ENCODE measurements at places on chromosomes 13 and 19. TPM values are rescaled to one million over a fixed set of nuclear protein-coding genes. Genes with fewer than 3 reads are reported as not detected.

- H3K4me3 ChIP-seq: no peak overlapping the region
- no peaks in the 10 kb centered on the region for H3K27me3 ChIP-seq
- H3K4me1 ChIP-seq: no peaks in the 10 kb centered on the region
- no peak overlapping the region for H3K27ac ChIP-seq
- no peaks in the 10 kb centered on the region for H3K36me3 ChIP-seq
These were observed 510.5 kb downstream of the IRS2 start for GRCh38 chr13:109275852-109276251.

The CEACAM7 gene
- total RNA-seq: not detected

- H3K4me1 ChIP-seq: no peaks in the 10 kb centered on the region
- H3K27ac ChIP-seq: no peak overlapping the region
- H3K27me3 ChIP-seq: no peaks in the 10 kb centered on the region
These were observed 28.1 kb downstream of the SMARCA4 start for GRCh38 chr19:10988921-10989320.

DNA sequence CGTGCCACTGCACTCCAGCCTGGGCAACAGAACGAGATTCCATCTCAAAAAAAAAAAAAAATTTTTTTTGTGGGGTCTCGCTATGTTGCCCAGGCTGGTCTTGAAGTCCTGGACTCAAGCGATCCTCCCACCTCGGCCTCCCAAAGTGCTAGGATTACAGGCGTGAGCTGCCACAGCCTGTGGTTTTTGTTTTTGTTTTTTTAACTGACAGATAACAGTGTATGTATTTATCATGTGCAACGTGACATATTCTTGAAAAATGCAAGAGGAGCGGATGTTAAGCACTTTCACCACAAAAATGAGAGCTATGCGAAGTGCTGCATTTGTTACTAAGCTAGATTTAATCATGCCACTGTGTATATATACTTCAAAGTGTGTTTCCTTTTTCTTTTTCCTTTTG lies 49.0 kb downstream of the ARHGEF18 start:
- H3K4me3 ChIP-seq: no peak overlapping the region
- no peak overlapping the region for H3K27ac ChIP-seq
- no peak for DNase-seq
- H3K27me3 ChIP-seq: no peaks in the 10 kb centered on the region
- H3K36me3 ChIP-seq: no peaks in the 10 kb centered on the region
- peaks cover 3% of the 10 kb centered on the region for H3K4me1 ChIP-seq

DNA sequence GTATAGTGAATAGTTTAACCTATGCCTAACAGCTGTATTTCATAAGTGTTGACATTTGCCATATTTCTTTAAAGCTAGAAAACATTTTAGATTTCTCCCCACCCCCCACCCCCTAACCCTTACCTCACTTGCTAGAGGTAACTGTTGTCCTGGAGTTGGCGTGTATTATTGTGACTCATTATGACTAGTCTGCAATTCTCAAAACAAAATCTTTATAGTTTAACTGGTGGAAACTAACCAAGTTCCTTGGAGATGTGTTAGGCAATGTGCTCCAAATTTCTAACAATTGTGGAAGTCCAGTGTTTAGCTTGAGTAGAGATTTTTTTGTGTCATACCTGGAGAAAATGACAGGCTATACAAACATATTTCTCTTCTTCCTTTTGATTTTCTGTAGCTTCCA lies 38.0 kb downstream of the KCTD4 start:
- no peaks in the 10 kb centered on the region for H3K27me3 ChIP-seq
- H3K4me1 ChIP-seq: peaks cover under 1% of the 10 kb centered on the region
- H3K4me3 ChIP-seq: no peak overlapping the region
- peak overlapping the region; percentile 27 for H3K27ac ChIP-seq

DNA sequence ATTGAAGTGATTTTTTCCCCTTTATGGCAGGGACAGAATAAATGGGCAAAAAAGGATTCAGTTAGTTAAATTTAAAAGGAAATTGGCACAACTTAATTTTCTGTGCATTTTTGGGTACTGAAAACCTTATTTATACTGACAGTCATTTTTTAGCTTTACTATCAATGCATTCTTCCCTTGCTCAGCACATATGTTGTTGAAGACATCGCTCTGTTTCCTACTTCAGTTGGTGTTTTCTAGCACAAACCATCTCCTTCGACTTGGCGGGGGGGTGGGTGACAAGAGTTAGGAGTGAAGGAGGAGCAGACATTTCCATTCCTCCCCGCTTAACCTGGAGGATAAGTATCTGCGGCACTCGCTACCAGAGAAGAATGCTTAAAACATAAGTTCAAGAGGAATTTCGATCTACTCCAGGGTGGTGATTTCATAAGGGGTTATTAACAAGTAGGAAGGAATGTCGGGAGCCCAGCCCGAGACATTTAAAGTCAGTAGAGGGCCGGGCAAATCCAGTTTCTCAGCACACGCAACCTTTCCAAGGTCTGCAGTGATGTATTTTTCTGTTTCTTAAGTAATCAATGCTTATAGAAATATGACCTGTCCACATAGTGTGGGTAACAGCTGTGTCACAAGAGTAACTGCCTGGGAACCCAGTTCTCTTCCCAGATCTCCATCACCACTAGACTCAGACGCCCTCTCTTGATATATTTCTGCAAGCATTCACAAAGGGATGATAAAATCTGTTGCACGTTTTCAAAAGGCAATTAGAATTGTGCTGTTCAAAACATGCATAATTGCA lies 525.8 kb downstream of the MYO16 start:
- H3K27ac ChIP-seq: peak overlapping the region; percentile 57
- H3K27me3 ChIP-seq: no peaks in the 10 kb centered on the region
- no peaks in the 10 kb centered on the region for H3K4me1 ChIP-seq
- no peaks in the 10 kb centered on the region for H3K36me3 ChIP-seq
- DNase-seq: no peak

GRCh38 chr19:43438291-43439031 lies 23.8 kb downstream of the TEX101 start:
- peak overlapping the region; percentile 28 for H3K27ac ChIP-seq
- peak; percentile 81 for DNase-seq
- H3K4me3 ChIP-seq: no peak overlapping the region
- peaks cover 5% of the 10 kb centered on the region for H3K4me1 ChIP-seq
- H3K27me3 ChIP-seq: no peaks in the 10 kb centered on the region
- no peaks in the 10 kb centered on the region for H3K36me3 ChIP-seq

The KANK3 gene
- total RNA-seq: 15.0 TPM

The ZNF878 gene
- total RNA-seq: 0.24 TPM

- H3K36me3 ChIP-seq: peaks cover 6% of the 10 kb centered on the region
- H3K4me1 ChIP-seq: peaks cover 15% of the 10 kb centered on the region
- H3K27ac ChIP-seq: no peak overlapping the region
- H3K27me3 ChIP-seq: no peaks in the 10 kb centered on the region
These were observed 9.5 kb downstream of the ADAMTSL5 start for GRCh38 chr19:1503089-1503924.

The PODNL1 gene
- 1.3 TPM for total RNA-seq

- peaks cover 7% of the 10 kb centered on the region for H3K27me3 ChIP-seq
- H3K27ac ChIP-seq: no peak overlapping the region
- no peaks in the 10 kb centered on the region for H3K36me3 ChIP-seq
- no peak for DNase-seq
These were observed 30.2 kb downstream of the NLRP4 start for GRCh38 chr19:55866521-55866920.

DNA sequence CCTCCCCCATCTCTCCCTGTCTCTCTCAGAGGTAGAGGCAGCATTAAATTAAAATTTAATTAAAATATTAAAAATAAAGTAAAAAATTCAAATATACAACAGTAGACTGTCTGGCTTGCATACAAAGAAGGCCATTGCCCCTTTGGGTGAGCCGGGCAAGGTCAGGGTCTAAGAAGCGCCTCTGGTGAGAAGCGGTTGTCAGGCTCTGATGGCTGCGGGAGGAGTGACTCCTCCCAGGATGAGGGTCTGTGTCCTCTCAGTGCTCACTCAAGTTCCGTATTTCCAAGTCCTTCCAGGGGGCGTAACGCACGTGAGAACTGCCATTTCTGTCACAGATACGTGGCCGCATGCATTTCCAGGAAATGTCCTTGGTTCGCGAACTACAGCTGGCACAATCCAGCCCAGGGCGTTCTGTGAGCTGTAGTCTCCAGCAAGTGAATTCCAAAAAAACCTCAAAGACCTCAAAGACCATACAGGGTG lies 737 bp upstream of the ZNF181 start:
- H3K4me1 ChIP-seq: peaks cover 31% of the 10 kb centered on the region
- DNase-seq: peak; percentile 57
- H3K4me3 ChIP-seq: peak overlapping the region; percentile 84

GRCh38 chr13:30499338-30499737 lies 33.6 kb upstream of the HMGB1 start:
- H3K4me1 ChIP-seq: no peaks in the 10 kb centered on the region
- DNase-seq: no peak
- H3K27ac ChIP-seq: no peak overlapping the region
- no peaks in the 10 kb centered on the region for H3K36me3 ChIP-seq
- no peaks in the 10 kb centered on the region for H3K27me3 ChIP-seq
- H3K4me3 ChIP-seq: no peak overlapping the region

The CLC gene
- total RNA-seq: not detected

DNA sequence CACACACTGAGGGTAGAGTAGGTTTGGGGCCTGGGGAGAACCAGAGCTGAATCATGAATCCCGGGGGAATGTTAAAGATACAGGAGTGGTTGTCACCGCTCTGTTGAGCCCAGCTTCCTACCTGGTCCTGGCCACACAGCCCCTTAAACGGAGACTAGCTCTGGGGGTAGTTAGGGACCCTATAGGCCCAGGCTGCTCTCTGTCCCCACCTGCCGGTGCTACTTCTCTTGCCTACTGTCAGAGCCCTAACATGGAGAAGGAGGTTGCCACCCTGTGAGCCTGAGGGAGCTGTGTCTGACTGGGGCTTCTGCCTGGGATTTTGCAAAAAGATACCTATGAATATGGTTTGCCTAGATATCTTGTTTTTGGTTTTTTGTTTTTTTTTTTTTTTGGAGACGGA lies 36.6 kb upstream of the ZNF429 start:
- peaks cover 4% of the 10 kb centered on the region for H3K27me3 ChIP-seq
- no peaks in the 10 kb centered on the region for H3K36me3 ChIP-seq
- H3K27ac ChIP-seq: no peak overlapping the region
- H3K4me1 ChIP-seq: no peaks in the 10 kb centered on the region
- no peak for DNase-seq

The DLL3 gene
- not detected for total RNA-seq

The PDX1 gene
- not detected for total RNA-seq

The MAST1 gene
- total RNA-seq: not detected

- no peak overlapping the region for H3K27ac ChIP-seq
- H3K36me3 ChIP-seq: no peaks in the 10 kb centered on the region
- H3K27me3 ChIP-seq: no peaks in the 10 kb centered on the region
- DNase-seq: no peak
- H3K4me1 ChIP-seq: peaks cover 17% of the 10 kb centered on the region
These were observed 111.9 kb upstream of the MLNR start for GRCh38 chr13:49108196-49108595.

GRCh38 chr13:94710065-94710781 lies 2.1 kb downstream of the SOX21 start:
- peaks cover 94% of the 10 kb centered on the region for H3K27me3 ChIP-seq
- DNase-seq: no peak
- no peaks in the 10 kb centered on the region for H3K36me3 ChIP-seq

DNA sequence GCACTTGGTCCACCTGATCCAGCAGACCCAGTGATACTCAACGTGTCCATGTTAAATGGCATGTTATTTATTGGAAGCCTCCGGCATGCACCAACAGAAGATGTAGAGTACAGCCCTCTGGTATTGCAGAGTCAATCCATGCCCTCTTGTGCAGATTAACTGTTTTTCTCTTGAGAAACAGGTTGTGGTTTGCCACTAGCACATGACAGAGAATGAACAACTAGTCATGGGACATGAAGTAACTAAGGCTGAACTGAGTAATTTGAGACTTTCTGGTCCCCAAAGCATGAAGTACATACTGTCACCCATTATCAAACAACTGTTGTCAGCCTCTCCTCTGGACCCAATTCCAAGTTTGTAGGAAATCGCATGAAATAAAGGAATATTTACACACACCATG lies 3.2 kb downstream of the ZNF562 start:
- H3K27ac ChIP-seq: no peak overlapping the region
- no peak for DNase-seq
- H3K36me3 ChIP-seq: peaks cover 22% of the 10 kb centered on the region
- no peak overlapping the region for H3K4me3 ChIP-seq

GRCh38 chr13:112931028-112931934 lies 37.7 kb upstream of the MCF2L start:
- no peaks in the 10 kb centered on the region for H3K27me3 ChIP-seq
- H3K4me3 ChIP-seq: no peak overlapping the region

DNA sequence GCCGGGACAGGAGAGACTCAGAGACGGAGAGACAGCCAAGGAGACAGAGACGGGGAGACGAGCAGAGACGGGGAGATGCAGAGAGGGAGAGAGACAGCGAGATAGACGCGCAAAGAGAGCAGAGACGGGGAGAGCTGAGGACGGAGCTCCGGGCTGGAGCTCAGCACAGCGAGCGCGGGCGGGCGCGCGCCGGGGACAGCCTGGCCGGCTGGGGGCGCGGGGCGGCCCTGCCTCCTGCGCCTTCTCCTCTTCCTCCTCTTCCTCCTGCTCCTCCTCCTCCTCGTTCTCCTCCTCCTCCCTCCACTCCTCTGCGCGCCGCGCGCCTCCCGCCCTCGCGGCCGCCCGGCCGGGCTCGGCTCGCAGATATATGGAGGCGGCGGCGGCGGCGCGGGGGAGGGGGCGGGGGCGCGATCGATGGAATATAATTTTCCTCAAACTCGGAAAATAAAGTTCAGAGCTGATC lies at the start of gene ERFL:
TSS of gene ERFL (minus strand) at position 229 of the 463 bp plus-strand sequence. CDS start 15,530 bp downstream, outside the sequence.
- H3K36me3 ChIP-seq: no peaks in the 10 kb centered on the region
- peaks cover 17% of the 10 kb centered on the region for H3K4me1 ChIP-seq
- H3K27me3 ChIP-seq: peaks cover 61% of the 10 kb centered on the region
- H3K27ac ChIP-seq: no peak within 1 kb of the TSS
